ENCODE measurements at places on chromosomes 3 and 15.

DNA sequence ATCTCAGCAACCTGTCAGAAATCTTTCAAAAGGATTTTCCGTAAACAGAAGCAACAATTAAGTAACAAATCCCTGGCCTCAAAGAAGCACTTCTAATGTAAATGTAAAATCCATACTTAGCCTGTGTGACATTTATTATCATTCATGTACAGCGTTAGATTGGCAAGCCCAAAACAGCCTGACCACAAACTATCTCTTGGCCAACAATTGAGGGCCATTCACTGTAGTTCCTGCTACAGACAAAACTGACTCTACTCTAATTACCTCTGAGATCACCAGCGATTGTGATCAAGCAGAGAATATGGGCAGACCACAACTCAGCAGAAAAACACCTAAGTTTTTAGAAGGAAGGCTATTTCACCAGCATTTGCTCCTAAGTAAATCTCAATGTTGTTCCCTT lies 9.2 kb downstream of the SHQ1 start:
- DNase-seq, result no peak

- peak; percentile 34 for DNase-seq
Measured at GRCh38 chr3:112390783-112391641, 58.1 kb downstream of the CD200 start.

GRCh38 chr15:31302029-31302657 lies 24.5 kb upstream of the KLF13 start:
- no peak for DNase-seq

GRCh38 chr3:150278195-150278594 lies 129.9 kb upstream of the TSC22D2 start:
- DNase-seq, result no peak

GRCh38 chr3:29207427-29207826 lies 73.4 kb upstream of the RBMS3 start:
- DNase-seq, result no peak

GRCh38 chr15:47184003-47184907 lies 533.0 kb upstream of the SEMA6D start:
- DNase-seq, result no peak

GRCh38 chr3:59885899-59886400 lies 836.1 kb upstream of the CFAP20DC start:
- DNase-seq, result no peak

DNA sequence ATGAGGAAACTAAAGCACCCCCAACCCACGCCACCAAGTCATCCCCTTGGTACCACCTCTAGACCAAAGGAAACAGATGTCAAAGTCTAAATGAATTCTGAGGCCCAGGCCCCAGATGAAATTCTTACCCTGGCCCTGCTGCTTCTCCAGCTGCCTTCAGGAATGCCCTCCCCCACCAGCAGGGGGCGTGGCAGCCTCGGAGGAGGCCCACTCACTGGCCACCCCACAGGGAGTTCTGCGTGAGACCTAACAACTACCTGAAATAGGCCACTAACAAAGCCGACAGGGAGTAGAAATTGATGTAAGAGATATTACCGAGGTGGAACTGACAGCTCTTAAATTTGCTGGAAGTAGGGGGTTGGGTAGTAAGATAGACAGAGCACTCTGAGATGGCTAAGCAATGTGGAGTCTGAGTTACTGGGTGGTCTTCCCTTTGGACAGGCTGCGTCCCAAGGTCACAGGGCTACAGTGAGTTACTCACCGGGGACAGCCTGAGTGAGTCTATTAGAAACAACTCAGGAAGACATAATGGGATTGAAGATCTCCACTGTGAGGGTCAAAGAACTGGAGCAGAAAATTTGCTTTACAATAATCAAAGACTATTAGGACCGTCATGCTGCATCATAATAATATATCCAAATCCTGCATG lies 240.7 kb downstream of the SHOX2 start:
- no peak for DNase-seq

DNA sequence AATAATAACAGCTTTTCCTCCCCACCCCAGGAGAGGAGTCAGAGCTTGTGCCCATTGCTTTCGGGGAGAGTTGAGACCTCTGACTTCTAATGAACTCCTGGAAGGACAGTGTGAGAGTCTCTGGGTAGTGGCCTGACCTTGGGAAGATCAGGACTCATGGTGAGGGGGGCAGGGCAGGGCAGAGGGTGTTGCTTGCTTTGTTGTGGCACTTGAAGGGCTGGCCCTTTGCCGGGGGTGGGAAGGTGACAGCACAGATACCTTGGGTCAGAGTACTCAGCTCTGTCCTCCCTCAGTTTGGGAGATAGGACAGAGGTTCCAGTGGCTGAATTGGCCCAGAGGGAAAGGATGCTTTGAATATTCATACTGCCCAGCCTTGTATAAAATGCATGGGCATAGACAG lies 15.8 kb downstream of the RBP2 start:
- DNase-seq, result no peak

- no peak for DNase-seq
Measured at GRCh38 chr3:165796701-165797100, 40.5 kb downstream of the BCHE start.

DNA sequence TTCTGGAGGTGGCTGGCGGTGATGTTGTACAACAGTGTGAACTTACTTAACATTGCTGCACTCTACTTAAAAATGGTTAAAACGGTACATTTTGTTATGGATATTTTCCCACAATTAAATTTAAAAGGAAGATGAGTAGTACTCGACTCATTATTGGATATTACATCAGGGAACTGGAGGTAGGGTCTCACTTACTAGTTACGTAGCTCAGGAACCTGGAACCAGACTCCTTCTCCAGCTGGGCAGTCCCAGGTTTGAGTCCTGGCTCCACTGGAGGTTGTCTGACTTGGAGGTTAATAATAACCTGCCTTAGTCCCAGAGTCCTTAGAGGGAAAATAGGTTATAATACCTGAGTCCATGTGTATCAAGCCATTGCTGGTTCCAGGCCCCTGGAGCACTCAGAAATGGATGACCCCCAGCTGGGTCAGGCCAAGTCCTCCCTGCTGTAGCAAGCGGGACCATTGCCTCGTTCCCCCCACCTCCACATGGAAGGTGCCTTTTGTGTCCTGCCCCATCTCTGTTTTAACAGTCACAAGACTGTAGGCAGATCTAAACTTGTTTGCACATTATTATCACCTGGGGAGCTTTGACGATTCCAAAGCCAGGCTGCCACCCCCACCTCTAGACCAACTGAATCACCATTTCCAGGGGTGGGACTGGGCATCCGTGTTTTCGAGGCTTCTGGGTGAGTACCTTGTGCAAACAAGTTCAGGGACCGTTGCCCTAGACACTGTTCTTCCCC lies 126.6 kb downstream of the IGF1R start:
- DNase-seq, result no peak

GRCh38 chr3:153856932-153857331 lies 264.3 kb upstream of the ARHGEF26 start:
- no peak for DNase-seq

DNA sequence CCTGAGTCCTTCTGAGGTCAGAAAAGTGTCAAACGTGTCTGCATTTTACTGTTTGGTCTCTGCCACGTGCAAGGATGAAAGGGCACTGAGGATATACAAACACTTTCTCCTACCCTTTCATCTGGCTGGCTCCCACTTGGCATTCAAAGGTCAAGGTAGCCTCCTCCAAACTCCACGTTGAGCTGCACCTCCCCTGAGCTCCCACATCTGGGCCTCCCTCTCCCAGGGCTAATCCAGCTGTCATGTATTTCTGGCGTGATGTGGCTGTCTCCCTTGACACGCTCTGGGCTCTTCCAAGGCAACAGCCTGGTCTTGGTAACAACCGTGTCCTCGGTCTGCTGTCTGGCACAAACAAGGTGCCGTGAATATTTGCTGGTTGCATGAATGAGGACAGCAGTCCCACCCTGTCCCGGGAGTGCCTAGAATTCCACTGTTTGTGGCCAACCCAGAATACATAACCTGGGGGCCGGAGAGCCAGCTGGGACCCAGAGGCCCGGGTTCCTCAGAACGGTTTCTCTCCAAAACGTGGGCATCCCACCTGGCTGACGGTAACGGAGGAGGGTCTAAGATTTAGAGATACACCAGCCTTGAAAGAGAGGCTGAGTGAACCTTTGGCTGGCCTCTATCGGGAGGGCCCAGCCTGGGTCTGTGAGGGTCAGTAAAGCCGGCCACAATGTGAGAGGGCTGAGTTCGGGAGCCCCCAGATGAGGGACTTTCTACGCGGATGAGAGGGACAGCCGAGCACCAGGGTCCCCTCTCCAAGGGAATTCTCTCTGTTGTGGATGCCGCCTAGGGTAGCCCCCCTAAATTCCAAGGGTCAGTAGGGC lies 767 bp downstream of the GLT8D1 start:
- no peak for DNase-seq

- no peak for DNase-seq
Measured at GRCh38 chr3:167861649-167862048, 126.1 kb downstream of the SERPINI1 start.

DNA sequence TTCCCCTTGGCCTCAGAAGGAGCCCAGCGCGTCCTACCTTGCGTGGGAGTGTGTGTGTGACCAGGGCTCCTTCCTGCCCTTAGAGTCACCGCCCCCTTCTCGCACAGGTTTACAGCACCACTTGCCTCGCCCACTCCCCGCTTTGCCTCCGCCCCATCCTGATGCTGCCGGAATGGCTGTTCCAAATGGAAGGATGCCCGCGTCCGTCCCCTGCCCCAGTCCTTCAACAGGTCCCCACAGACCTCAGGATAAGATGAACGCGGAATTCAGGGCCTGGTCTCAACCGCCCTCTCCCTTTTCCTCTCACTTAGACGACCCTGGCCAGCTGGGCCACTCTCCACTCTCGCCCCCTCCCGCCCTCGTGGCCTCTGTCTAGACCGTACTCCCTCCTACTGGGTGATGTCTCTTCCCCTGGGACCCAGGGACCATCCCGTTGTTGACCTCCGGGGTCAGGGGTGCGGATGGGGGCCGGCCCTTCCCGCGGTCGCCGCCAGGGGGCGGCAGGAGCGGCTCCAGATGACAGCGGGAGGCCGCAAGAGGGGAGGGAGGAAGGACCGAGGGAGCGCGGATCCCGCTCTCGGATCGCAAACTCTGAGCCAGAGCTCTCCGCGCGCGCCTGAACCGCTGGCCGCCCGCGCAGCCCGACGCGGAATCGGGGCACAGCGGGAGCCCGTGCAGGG lies at the start of gene THSD4:
Gene THSD4, plus strand, starts transcription at position 585 of the 680 bp plus-strand sequence.
- peak; percentile 11 for DNase-seq

- DNase-seq, result no peak
Measured at GRCh38 chr3:119981386-119981785, 112.9 kb downstream of the GSK3B start.

DNA sequence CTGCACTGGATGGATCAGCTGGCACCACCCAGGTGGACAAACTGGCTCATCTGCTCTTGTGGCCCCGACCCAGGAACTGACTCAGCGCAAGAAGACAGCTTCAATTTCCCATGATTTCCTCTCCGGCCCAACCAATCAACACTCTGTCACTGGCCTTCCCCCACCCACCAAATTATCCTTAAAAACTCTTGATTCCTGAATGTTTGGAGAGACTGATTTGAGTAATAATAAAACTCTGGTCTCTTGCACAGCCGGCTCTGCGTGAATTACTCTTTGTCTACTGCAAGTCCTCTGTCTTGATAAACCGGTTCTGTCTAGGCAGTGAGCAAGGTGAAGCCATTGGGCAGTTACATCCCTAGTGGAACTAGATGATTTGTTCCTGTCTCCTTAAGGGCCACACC lies 16.1 kb downstream of the BDH1 start:
- no peak for DNase-seq

DNA sequence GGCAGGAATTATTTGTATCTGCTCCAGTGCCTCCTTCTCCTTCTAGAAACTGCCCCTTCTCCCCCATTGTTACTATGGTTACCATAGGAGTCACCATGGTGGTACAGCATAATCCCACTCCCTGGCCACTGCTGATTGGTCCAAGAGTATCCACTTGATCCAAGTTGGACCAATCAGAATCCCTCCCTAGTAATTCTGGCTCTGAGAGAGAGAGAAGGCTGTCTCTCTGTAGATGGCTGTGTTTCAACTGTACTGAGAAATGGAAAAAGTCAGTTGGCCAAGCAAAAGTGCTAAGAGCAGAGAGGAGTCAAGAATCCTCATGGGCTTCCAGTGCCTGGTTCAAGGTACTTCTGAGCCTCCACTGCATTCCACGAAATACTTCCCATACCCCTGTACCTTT lies 120.6 kb upstream of the SPATA12 start:
- no peak for DNase-seq

DNA sequence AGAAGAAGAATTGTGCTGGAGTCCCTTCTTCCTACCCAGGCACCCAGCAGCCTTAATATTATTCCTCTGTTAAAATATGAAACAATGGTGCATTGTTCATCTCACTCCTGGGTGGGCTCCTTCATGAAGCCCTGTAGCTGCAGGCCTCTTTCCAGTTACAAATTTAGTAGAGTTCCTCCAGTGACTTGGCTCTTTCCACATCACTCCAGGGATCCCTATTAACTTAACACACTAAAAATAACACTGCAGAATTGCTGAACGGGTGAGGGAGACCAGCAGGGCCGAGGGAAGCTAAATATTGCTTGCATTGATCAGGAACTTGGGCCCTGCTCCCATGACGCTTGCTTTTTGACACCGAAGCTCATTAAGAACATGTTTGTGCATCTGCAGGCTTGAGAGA lies 142.3 kb downstream of the PDCD6IP start:
- no peak for DNase-seq

DNA sequence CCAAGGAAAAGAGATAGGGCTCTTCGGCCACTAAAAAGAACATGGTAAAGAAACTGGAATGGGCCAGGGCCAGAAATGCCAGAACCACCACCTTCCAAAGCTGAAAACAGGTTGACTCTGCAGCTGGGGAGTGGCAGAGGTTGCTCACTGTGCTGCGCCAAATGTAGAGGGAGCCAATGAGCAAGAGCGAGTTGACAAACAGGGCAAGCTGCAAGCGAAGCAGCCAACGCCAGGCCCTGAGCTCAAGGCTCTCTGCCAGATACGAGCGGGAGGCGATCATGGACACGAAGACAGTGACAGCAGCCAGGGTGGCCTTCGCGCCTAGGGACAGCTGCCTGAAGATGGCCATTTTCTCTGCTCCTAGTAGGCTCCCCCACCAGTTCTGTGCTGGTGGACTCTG lies 3.1 kb downstream of the GLB1 start:
- DNase-seq, result no peak

DNA sequence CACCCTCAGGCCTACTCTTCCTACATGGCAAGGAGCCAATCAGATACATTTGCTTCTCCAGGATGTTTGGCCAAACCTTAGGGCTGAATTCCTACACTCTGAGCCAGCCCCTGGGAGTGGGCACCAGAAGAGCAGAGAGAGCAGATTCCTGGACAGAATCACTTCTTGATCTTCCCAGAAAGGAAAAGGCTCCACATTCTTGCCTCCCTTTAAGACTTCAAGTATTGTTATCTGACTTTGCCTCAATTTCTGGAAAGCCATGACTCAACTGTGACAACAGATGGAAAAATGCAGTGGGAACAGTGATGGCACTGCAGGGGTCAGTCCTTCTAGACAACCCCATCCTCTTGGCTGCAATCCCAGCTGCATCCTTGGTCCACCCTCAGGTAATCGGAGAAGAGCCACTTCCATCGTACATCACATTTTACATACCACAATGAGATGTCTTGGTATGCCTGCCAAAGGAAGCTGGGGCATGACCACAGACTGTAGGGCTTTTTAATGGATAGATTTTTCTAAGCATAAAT lies 21.0 kb downstream of the SLCO2A1 start:
- DNase-seq, result no peak

All from anterior cingulate cortex (tissue), 58 donors.